Thoracic aorta (tissue), 2 donors: ENCODE measurements at places on chromosomes 4 and X.

- DNase-seq: no peak
Measured at GRCh38 chr4:188612659-188613058, 473.4 kb downstream of the TRIML1 start.

GRCh38 chr4:84878090-84878489 is 88.4 kb downstream of the WDFY3 start:
- DNase-seq: no peak

GRCh38 chr4:168797194-168797593 is 212.9 kb downstream of the CBR4 start:
- no peak for DNase-seq

DNA sequence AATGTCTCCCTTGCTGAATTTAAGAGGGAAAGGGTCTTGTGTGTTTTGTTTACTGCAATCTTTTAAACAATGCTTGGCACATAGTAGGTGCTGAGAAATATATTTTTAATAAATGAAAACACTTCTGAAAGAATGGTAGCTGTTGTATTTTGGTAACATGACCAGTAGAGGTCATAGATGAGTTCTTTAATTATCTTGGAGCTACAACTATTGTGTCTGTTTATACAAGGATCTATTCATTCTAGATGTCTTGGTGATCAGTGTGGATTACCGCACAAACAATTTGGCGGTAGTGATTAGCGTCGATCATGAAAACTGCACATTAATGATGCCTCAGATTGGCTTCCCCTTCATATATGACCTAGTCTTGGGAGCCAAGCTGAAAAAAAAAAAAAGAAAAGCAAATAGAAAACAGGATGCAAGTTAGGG is 21.4 kb upstream of the SCRG1 start:
- DNase-seq: no peak

GRCh38 chrX:132491191-132491590 is 2.4 kb upstream of the MBNL3 start:
- no peak for DNase-seq

DNA sequence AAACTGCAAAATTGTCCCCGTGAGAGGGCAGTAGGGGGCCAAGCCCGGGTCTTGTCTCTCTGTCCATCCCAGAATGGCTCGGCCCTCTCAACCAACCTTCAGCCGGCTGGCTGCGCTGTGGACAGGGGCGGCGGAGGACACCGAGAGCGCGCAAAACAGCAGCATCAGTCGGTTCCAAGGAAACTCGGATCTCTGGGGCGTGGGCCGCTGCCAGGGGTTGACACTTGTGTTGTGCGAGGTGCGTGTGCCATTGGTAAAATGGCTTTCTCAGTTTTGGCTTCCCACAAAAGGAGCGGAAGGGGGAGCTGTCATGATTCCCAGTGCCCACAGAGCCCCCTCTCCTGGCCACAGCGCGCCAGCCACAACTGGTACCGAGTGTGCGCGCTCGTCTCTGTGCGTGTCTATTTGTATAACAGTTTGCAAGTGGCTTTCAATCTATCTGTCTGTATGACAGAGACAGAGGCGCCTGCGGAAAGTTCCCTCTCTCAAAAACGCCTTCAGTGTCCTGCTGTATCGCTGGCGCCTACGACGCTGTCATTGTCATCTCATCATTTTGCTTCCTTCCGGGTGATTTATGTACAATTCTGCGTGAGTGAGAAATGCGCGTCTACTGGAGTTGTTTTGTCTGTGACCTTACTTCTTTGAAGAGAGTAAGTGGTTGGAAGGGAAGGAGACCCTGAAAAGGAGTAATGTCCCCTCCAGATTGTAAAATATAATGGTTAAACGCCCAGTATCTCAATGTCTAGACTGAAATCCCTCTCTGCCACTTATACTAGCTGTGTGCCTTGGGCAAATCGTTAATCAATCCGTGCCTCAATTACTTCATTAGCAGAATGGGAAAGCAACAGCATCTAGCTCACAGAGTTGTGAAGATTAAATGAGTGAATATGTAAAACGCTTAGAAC is 1.8 kb downstream of the DKK2 start:
- DNase-seq: no peak

DNA sequence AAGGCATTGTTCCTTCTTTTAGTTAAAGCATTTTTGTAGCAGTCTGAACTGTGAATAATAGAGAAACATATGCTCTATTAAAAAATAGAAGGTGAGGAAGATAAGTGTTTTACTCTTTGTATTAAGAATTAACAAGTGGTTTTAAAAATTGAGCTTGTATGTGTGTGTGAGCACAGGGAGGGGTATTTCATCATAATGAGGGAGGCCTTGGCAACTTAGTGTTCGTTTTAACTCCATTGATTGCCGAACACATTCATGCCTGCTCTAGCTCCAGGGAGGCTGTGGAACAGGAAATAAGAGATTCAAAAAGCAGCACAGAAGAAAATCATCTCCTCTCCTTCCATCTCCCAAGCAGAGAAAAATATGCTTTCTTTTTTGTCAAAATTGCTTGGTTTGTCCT is 14.8 kb downstream of the SHROOM3 start:
- no peak for DNase-seq

DNA sequence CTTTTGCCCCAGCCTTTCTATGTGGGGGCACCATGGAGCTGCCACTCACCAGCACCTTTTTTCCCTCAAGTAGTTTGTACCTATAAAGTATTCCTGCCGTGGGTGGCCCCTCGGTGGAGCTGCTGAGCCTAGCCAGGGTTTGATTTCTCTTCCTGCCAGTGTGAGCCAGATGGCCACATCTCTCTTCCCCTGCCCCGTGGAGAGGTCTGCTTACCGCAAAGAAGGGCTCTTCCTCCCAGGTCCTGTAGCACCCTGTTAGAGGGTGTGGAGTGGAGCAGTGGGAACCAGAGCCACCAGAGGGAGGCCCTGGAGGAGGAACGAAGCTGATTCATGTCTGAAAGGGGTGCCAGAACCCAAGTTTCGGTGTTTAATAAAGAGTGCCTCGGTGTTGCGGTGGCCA is 95.4 kb downstream of the PTTG2 start:
- DNase-seq: no peak

- no peak for DNase-seq
Measured at GRCh38 chrX:104254442-104255115, at the start of gene ESX1. Gene ESX1, minus strand, starts transcription at chrX:104254933. Its CDS starts 84 bp downstream, at chrX:104254849.

- no peak for DNase-seq
Measured at GRCh38 chr4:13647031-13647430, 19.5 kb upstream of the BOD1L1 start.
